ENCODE measurements at places on chromosomes 4 and X.

DNA sequence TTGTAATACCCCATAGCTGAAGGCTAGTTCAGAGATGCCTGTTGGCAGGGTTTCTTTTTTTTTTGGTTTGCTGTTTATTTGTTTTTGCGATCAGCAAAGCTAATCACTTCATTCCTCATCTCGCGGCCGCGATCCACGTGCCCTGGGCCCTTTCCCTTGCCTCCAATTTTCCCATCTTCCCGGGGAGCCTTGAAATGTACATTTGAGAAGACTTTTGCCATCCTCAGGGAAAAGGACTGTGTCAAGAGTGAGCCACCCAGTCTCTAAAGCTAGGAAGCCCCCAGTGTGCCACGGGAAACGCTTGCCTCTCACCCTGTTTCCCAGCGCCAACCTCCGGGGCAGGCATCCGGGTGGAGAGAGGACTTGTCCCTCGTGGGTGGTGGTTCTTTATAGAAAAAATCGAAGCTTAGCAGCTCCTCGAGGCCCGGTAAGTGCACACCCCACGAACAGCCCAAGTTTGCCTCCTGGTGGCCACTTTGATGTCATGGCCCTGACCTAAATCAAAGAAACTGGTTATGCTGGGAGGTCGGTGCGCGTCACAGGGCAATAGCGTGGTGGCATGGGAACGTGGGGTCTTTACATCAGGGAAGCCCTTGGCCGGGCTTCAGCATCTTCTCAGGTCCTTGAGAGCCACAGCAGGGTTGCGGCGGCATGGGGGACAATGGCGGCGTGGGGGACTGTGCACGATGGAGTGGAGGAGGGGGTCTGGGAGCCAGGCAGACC lies 42.0 kb downstream of the MAP7D3 start:
- no peak for DNase-seq

DNA sequence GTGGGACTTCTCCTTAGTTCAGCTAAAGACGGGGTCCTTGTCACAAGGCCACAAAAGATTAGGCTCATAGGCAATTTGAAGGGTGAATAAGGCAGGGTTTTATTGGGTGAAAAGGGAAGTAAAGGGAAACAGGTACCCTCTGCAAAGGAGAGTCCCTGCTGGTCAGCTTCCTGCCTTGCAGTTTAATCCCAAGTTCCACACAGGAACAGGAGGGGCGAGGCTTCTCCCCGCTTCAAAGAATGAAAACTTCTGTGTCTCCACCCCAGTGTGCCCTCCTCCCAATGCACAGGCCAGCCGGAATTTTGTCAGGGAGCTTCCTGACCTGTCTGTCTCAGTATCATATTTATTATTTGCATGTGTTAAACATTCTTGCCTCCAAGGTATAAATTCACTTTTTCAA lies 37.1 kb downstream of the ITM2A start:
- DNase-seq: no peak

DNA sequence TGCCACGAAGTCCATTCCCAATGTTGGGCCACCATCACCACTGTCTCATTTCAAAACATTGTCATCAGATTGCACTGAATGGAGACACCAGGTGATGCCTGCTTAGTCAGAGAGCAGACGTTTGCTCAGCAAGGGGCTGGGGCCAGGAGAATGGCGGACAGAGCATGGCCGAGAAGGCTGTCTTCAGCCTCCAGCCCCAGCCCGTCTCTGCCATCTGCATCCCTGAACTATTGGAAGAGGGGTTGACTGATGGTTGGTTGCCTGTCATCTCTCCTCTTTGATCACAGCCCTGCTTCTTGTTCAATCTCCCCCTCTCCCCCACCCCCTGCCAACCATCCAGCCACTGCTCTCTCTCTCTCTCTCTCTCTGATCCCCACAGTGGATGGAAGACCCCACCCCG lies 140.9 kb downstream of the SHOX start:
- no peak for DNase-seq

DNA sequence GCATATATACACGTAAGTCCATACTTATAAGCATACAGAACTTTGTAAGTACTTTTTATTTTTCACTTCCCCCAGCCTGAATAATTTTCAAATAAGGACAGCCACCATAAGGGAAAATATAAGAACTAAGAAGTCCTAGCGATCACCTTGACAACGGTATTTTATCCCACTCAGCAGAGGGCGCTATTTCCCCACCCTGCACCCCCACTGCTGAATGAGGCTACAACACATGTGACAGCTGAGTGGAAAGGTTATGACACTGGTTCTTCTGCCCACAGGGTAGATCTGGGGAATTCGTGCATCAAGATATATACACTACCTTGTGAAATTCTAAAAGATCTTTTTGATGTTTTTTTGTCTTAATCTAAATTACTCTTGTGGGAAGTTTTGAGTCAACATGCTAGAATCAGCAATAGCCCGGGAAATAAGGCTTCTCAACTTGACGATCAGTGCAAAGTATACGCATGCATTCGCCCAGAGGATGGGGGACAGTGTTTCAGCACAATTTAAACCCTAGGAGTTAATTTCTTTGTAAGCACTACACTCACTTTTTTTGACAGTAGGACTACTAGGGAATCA lies 151.5 kb downstream of the CORIN start:
- no peak for DNase-seq

- DNase-seq: no peak
Measured at GRCh38 chr4:75908555-75908954, 6.3 kb upstream of the PPEF2 start.

- DNase-seq: no peak
Measured at GRCh38 chrX:16923157-16923556, 23.3 kb upstream of the REPS2 start.

All from epithelial cell of proximal tubule (primary cell).